ENCODE measurements at places on chromosomes 11 and 22.

GRCh38 chr11:118051136-118051610, 25.7 kb upstream of the TMPRSS4 start:
- no peak for DNase-seq

DNA sequence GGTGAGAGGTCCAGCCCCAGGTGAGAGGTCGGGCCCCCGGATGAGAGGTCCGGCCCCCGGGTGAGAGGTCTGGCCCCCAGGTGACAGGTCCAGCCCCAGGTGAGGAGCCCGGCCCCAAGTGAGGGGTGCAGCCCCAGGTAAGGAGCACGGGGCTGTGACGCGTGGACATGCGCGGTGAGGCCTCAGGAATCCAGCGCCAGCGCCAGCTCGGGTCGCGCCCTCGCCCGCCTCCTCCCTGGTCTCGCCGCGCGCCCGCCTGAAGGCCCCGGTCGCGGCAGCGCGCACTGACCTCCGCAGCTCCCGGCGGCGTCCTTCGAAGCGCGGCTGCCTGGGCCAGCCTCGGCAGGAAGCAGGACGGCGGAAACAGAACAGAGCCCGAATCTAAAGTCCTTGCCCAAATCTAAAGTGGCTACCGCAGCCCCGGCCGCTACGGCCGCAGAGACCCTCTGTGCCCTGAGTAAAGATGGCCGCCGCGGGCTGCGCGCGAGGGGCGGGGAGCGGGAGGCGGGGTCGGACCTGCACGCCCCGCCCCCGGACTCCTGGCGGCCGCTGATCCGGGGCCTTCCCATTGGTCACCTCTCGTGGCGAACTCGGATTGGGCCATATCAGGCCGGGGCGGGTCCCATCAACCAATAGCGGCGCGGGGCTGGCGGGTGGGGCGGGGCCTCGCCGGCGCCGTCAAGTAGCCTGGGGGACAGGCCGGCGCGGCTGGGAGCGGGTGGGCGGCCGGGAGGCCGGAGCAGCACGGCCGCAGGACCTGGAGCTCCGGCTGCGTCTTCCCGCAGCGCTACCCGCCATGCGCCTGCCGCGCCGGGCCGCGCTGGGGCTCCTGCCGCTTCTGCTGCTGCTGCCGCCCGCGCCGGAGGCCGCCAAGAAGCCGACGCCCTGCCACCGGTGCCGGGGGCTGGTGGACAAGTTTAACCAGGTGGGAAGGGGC, at the start of the genes ALG12 and CRELD2:
Gene ALG12 (minus strand): TSS at position 465 of the 937 bp plus-strand sequence. CDS start 4,673 bp downstream, outside the sequence.
Gene CRELD2 (plus strand): TSS at position 661 of the 937 bp plus-strand sequence. CDS start 136 bp downstream, at position 797.
- DNase-seq = peak; percentile 94

GRCh38 chr11:44250421-44250820, 59.5 kb downstream of the ALX4 start:
- no peak for DNase-seq

DNA sequence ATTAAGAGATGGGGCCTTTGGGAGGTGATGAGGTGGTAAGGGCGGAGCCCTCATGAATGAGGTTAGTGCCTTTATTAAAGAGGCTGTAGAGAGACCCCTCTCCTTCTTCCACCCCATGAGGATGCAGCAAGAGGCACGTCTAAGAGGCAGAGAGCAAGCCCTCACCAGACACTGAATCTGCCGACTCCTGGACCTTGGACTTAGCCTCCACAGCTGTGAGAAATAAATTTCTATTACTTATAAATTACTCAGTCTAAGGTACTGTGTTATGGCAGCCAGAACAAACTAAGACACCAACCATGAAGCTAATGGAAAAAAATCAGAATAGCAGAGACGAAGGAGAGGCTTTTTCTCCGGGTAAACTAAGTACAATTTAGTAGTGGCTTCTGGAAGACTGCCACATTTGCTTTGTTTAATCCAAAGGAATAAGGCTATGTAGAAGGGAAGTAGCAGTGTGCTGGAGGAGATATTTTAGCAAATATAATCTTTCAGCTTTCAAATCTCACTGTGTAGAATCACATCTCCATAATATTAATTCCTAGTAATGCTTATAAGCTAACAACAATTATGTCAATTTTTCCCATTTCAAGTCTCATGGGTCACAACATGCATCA, 12.3 kb upstream of the SIK2 start:
- no peak for DNase-seq

- peak; percentile 31 for DNase-seq
These were observed 11.0 kb upstream of the B4GALNT4 start for GRCh38 chr11:358129-358800.
